ENCODE measurements at places on chromosomes 3 and 15. TPM values are rescaled to one million over a fixed set of nuclear protein-coding genes. Genes with fewer than 3 reads are reported as not detected.

Gene CLASP2
- 41.8 TPM for total RNA-seq

Gene CCR3
- not detected for total RNA-seq

Gene LHFPL4
- total RNA-seq, result under 0.01 TPM

Gene AGTR1
- total RNA-seq, result not detected

Gene SCAMP5
- total RNA-seq, result 10.8 TPM

Gene IP6K1
- total RNA-seq, result 67.4 TPM

Gene DGKG
- total RNA-seq, result 0.29 TPM

Gene TNNC1
- not detected for total RNA-seq

All from vein endothelial cell (primary cell).